ENCODE measurements at places on chromosomes 3 and 15.
A peak's percentile ranks its signal among the peaks of the same experiment; 100 is the strongest.

DNA sequence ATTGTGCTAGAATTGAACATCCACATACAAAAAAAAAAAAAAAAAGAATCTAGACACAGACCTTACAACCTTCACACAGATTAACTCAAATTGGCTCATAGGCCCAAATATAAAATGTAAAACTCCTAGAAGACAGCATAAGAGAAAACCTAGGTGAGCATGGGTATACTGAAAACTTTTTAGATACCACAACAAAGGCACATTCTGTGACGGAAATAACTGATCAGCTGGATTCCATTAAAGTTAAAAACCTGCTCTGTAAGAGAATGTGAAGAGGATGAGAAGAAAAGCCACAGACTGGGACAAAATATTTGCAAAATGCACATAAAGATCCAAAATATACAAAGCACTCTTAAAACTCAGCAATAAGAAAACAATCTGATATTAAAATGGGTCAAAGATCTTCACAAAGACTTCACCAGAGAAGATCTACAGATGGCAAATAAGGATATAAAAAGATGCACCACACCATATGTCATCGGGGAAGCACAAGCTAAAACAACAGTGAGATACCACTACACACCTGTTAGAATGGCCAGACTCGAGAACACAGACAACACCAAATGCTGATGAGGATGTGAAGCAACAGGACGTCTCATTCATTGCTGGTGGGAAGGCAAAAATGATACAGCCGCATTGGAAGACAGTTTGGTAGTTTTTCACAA lies 167.9 kb downstream of the PDE8A start:
- DNase-seq = no peak

- peak; percentile 13 for DNase-seq
Measured at GRCh38 chr15:70164156-70164900, 66.6 kb upstream of the TLE3 start.

DNA sequence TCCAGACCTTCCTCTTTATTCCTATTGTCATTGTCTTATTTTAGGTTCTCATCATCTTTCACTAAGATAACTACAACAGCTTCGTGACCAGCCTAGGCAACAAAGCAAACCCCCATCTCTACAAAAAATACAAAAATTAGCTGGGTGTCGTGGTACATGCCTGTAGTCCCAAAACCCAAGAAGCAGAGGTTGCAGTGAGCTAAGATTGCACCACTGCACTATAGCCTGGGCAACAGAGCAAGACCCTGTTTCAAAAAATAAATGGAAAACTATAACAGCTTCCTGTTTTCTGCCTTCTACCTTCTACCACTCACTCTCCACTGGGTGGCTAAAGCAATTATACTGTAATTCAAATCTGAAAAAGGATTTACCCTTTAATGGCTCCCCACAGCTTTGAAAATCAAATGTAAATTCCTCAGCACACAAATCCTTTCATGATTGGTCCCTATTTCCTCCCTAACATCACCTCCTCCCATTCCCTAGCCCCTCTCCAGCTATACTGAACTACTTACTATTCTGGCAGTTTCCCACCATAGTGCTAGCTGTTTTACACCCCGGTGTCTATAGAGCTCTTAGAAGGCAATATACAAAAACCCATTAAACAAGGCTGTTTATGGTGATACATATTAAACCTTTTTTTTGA lies 33.4 kb downstream of the LRRFIP2 start:
- DNase-seq = no peak

DNA sequence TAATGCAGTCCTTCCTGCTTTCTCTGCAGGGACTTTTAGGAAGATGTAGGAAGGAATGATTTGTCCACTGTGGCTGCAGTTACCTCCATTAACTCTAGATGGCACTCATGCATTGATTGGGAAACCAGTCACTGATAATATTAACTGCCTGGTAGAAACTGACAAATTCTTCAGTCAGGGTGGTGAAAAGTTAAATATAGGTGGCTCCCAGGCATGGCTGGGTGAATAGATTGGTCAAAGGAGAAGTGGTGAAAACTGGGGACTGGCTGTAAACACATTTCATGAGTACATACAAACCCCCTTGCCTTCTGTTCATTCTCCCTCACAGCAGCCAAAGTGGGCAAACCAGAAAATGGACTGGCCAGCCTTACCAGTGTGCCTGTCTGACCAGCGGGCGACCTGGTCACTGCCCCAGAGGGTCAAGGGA lies 333.4 kb downstream of the THSD4 start:
- no peak for DNase-seq

GRCh38 chr15:59721411-59721810 lies 32.3 kb upstream of the BNIP2 start:
- DNase-seq = no peak

GRCh38 chr15:95635666-95636065 lies 694.8 kb upstream of the NR2F2 start:
- DNase-seq = no peak

DNA sequence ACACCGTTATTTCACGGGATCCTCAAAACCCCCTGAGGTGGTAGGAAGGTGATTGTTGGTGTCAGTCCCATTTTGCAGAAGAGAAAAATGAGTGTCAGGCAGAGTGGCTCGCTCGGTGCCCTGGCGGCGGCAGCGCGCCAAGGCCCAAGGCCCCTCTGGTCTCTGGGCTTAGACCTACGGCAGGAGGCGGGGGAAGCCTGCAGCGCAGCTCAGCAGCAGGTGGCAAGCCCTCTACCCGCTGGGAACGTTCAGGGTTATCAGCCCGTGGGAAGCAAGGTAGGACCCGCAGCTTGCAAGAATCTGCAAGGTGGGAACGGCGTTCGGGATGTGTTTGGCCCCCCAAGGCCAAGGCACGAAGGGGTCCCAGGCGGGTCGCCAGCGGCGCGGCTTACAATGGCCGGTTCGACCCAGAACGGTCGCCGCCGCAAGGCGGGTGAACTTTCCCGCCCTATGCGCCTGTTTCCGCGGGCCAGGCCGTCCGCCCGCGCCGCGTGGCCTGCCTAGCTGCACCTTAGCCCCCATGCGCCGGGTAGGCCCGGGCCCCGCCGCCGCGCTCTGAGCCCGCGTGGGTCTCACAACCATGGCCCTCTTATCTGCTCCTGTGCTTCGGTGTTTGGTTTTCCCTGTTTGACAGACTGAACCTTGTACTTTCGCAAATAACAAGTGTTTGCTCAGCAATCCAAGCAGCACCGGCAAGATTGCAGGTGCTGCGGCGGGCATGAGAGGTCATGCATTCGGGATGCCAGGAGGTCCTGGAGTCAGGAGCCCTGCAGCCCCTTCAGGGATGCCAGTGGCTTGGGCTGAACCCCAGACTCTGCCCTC lies 39.7 kb downstream of the CCNL1 start:
- no peak for DNase-seq

DNA sequence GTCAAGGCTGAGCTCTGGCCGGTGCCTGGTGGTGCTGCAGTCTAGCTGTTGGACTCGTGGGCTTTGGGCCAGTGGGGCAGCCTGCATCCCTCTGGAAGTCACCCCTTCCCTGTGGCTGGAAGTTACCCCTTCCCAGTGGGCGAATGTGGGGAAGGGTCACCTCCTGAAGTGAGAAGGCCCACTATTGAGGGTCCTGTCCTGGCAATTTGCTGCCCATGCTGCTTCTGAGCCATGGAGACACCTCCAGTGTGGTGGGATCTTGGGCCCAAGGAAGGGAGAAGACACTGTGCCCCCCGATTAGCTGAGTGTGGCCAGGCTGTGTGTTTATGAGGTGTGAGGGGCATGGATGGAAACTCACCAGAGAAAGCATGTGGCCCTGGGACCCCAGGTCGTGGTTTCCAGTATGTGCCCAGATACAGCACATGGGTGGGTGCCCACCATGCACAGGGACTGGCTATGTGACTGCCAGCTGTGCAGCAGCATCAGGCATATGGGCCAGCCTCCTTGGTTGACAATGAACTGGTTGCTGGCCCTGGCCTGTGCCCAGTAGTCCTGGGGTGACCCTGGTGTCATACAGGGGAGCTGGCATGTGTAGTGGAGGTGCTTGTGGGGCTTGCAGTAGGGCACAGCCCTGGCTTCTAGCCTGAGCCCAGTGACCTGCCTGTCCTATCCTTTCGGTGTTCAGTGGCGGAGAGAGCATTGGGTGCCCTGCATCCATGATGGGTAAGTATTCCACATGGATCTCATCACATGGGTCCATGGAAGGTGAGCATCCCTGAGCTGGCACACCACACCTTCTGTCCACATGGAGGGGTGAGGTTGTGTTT lies 221.2 kb downstream of the SNRPN start:
- peak; percentile 11 for DNase-seq

GRCh38 chr3:38343797-38344594 lies 2.6 kb upstream of the XYLB start:
- DNase-seq = no peak

DNA sequence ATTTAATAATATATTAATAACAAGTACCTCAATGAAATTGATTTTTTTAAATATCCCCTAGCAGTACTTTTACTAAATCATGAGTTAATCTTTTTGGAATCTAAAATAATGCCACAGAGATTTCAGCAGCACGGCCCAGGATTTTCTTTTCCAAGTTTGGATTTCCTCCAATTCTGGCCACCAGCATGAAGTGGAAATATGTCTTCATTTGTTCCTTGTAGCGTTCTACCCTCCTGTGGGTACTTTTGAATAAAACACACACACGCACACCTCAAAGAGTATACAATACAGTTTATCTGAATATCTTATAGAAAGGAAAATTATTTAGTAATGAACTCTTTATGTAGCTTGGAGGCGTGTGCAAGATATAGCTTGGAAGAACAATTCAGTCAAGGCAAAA lies 125.1 kb upstream of the STT3B start:
- DNase-seq = no peak

- DNase-seq = peak; percentile 85
Measured at GRCh38 chr3:14791343-14791945, 27.3 kb upstream of the FGD5 start.

- DNase-seq = no peak
Measured at GRCh38 chr3:130627143-130627855, 110.3 kb downstream of the COL6A6 start.

DNA sequence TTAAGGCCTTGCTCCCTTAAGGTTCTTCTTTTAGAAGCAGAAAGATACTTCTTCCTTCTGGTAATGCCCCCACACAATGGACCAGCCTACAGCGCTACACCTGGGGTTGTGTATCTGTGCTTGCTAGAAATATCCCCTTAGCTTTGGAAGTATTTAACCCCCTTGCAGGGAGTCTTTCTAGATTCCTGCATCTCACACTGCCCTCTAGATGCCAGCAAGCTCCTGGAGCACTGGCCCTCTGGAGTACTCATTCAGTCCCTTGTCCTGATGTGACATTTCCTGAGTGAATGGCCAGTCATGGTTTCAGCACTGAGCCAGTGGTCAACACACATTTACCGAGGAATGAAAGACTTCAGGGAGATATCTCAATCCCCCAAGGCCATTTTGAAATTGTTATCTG lies 30.4 kb upstream of the RBP2 start:
- no peak for DNase-seq

GRCh38 chr15:60918234-60918959 lies 310.7 kb downstream of the RORA start:
- DNase-seq = no peak

DNA sequence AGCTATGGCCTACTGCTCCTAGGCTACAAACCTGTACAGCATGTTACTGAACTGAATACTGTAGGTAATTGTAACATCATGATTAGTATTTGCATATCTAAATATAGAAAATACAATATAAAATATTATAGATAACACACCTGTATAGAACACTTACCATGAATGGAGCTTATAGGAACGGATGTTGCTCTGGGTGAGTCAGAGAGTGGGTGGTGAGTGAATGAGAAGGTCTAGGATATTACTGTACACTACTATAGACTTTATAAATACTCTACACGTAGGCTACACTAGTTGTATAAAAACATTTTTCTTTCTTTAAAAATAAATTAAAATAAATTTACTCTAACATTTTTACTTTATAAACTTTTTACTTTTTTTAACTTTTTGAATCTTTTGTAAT lies 224.0 kb upstream of the CBLB start:
- DNase-seq = no peak

- peak; percentile 90 for DNase-seq
Measured at GRCh38 chr15:40274350-40275274, 8.3 kb downstream of the ANKRD63 start.

DNA sequence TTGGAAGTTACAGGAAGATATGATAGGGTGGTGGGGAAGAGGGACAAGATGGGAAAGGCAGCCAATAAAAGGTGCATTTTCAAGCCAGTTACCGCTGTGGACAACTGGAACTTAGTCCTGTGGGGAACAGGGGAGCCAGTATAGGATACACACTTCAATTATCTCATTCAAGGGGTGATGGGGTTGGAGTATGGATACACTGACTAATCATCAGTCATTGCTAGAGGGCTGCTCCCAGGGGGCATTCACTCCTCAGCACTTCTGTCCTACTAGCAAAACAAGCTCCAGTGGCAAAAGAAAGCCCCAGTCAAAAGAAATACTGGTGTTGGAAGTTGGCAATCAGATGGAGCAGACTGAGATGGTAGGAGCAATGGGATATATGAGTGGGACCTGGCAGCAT lies 183.4 kb upstream of the GADL1 start:
- no peak for DNase-seq

GRCh38 chr15:91465696-91466095 lies 365.6 kb downstream of the SV2B start:
- DNase-seq = no peak

DNA sequence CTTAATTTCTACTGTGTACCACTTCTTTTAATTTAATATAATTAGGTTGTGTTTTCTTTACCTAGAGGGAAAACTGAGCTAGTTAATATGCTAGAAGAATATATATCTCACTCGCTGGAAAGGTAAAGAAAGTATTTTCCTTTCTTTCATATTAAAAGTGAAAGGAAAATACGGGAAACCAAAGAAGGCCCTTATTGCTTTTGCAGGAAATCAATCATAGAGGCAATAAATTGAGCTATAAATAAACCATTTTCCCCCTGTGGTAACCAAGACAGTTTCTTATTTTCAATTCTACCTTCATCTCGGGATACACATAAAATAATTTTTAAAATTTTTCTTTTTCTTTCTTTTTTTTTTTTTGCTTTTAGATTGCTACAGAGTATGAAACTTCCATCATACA lies 101.6 kb downstream of the CBLB start:
- no peak for DNase-seq

- DNase-seq = no peak
Measured at GRCh38 chr15:55737373-55737772, 5.6 kb downstream of the PRTG start.

GRCh38 chr15:90813796-90814190 lies 54.6 kb upstream of the FURIN start:
- DNase-seq = peak; percentile 50

DNA sequence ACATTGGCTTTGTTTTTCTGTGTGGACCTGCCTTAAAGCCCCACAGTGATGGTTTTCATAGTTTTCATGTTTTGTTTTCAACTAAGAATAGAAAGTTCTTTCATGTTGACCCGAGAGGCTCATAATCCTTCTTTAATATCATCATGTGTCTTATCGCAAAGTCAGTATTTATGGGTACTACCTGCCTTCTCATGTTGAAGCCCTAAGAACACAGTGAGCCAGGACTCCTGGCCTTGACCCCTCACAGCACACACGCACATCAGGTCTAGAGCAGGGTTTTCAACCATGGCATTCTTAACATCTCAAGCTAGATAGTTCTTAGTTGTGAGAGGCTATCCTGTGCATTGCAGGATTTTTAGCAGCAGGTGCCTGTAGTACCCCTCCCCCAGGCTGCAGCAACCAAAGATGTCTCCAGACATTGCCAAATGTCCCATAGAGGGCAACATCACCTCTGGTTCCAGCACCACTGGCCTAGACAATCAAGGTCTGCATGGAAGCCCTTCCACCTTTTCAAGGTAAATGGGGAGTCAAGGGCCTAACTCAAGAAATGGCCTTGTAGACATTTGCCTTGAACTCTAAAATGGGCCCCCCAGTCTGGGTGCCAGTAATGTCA lies 118.3 kb downstream of the MTHFS start:
- DNase-seq = no peak

- DNase-seq = no peak
Measured at GRCh38 chr3:189172668-189173419, 1.1 kb downstream of the TPRG1 start.

All from activated naive CD4-positive, alpha-beta T cell treated with anti-CD3 and anti-CD28 coated beads, Interleukin-2, amount 10 ng/mL, durations not matched to agents 7 days and 5 days (primary cell).